ENCODE measurements at places on chromosomes 2 and 18. TPM values are rescaled to one million over a fixed set of nuclear protein-coding genes. Genes with fewer than 3 reads are reported as not detected.
A peak's percentile ranks its signal among the peaks of the same experiment; 100 is the strongest.

The SLC40A1 gene
- not detected for total RNA-seq

The DUSP2 gene
- total RNA-seq: 10.1 TPM

The IFT172 gene
- 15.9 TPM for total RNA-seq

The RFTN2 gene
- total RNA-seq: 2.4 TPM

The LRP1B gene
- total RNA-seq: not detected

The GCG gene
- not detected for total RNA-seq

The ZNF385B gene
- 2.9 TPM for total RNA-seq

DNA sequence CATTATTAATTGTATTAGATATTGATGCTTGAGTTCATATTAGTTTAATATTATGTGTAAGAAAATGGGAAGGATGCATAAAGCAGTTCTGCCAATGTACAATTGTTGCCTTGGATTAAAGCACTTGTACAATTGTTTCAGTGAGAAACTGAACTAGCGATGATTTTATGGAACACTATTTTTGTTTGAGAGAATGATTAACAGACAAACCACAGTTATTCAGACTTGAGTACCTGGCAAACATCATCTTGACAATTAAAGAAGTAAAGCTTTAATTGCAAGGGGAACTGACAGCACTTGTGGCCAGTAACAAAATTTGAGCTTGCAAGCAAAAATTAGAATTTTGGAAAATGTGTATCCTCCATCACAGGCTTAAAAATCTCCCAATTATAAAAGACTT, 214.3 kb downstream of the RIT2 start:
- no peaks in the 10 kb centered on the region for H3K36me3 ChIP-seq
- no peak overlapping the region for H3K4me3 ChIP-seq
- no peaks in the 10 kb centered on the region for H3K4me1 ChIP-seq
- no peak overlapping the region for H3K27ac ChIP-seq
- DNase-seq: no peak
- H3K27me3 ChIP-seq: no peaks in the 10 kb centered on the region

GRCh38 chr2:70943205-70943871, 7.6 kb downstream of the ATP6V1B1 start:
- no peak overlapping the region for H3K27ac ChIP-seq
- no peak overlapping the region for H3K4me3 ChIP-seq
- DNase-seq: no peak
- no peaks in the 10 kb centered on the region for H3K36me3 ChIP-seq
- H3K27me3 ChIP-seq: peaks cover 51% of the 10 kb centered on the region

DNA sequence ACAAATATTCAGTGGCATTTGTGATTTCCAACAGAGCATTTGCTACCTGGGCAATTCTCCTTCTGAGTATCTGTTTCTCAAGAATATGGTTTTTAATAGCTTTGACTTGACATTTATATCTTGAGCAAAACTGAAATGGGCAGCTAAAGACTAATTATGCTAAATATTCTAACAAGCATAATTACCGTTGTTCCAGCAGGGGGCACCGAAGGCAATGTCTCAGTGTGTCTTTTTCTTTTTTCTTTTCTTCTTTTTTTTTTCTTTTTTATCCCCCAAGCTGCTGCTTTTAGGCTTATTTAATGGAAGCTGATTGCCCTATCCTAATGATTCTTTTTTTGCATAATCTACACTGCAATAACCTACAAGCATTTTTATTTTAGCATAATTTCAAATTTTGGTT, 138.9 kb upstream of the NABP1 start:
- DNase-seq: no peak
- H3K4me1 ChIP-seq: peaks cover 12% of the 10 kb centered on the region
- H3K27me3 ChIP-seq: no peaks in the 10 kb centered on the region
- no peak overlapping the region for H3K4me3 ChIP-seq
- no peaks in the 10 kb centered on the region for H3K36me3 ChIP-seq

DNA sequence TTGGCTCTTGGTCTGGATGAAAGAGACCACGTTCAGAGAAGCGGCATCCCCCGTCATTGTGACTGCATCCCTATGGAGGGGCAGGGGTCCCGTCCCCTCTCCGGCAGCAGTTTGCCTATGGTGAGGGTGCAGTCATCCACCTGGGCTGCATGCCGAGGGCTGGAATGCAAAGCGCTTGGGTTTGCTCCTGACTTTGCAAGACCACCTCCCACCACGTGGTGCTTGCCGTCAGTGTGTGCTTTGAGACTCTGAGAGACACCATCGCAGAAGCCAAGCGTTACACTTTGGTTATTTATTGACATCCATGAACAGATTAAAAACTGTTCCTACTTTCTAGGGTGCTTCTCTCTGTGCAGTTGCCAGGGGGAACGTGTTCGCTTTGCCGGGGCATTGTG, 59.5 kb downstream of the SH3RF3 start:
- no peaks in the 10 kb centered on the region for H3K36me3 ChIP-seq
- no peak for DNase-seq
- no peaks in the 10 kb centered on the region for H3K4me1 ChIP-seq
- H3K4me3 ChIP-seq: no peak overlapping the region

DNA sequence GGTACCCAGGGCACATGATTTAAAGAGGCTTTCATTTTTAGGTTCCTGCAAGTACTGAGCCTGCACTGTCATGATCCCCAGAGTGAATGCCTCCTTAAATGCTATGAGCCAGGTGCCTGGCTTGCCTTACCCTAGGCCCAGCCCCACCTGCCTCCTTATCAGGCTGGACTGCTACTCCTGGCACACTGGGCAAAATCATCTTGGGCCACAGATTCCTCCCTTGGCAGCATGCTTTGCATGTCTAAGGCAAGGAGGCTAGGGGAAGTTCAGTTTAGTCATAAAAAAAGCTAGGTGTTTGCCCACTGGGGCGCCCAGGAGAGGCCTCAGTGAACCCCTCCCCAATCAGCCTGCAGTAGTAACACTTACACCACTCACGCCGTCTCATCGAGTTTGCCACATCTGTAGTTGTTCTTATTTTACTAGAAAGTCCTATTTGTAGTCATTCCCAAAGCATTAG, 45.1 kb downstream of the LBH start:
- H3K4me1 ChIP-seq: no peaks in the 10 kb centered on the region
- no peak for DNase-seq
- H3K36me3 ChIP-seq: no peaks in the 10 kb centered on the region
- no peak overlapping the region for H3K27ac ChIP-seq
- no peak overlapping the region for H3K4me3 ChIP-seq

DNA sequence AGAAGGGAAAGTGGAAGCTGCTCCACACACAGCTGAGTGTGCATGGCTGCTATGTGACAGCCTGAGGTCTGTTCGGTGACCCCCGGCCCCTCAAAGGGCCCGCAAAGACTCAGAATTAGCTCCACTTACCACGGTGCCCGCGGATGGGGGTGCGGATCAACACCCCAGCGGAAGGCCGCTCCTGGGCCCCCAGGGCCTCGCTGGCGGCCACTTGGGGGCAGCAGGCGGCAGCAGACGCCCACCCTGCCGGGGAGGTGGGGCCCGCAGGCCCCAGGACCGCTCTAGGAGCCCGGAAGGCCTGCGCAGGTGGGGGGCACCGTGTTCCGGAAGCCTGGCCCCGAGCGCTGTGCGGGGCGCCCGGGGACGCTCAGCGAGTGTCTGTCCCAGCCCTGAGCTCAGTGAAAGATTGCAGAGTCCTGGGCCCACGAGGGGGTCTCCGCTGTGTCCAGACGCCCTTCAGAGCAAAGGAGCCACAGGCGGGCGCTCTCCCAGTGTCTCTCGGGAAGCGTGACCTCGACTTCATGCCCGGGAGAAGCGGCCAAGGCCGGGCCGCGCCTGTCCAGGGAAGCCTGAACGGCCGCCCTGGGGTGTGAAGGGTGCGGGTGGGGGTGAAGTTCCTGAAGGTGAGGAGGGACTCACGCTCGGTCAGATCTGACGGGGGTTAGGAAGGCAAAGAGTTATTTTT, 118.7 kb downstream of the VAPA start:
- no peaks in the 10 kb centered on the region for H3K36me3 ChIP-seq
- H3K4me3 ChIP-seq: peak overlapping the region; percentile 11
- H3K27me3 ChIP-seq: no peaks in the 10 kb centered on the region
- peaks cover 7% of the 10 kb centered on the region for H3K4me1 ChIP-seq
- peak; percentile 44 for DNase-seq

- H3K4me1 ChIP-seq: peaks cover 11% of the 10 kb centered on the region
- H3K27ac ChIP-seq: no peak overlapping the region
- DNase-seq: peak; percentile 51
- no peak overlapping the region for H3K4me3 ChIP-seq
Observed at GRCh38 chr2:221372159-221372884, 199.8 kb downstream of the EPHA4 start.

- no peak overlapping the region for H3K4me3 ChIP-seq
- H3K4me1 ChIP-seq: 0 out of 2 replicates have a peak, but pooled peaks cover 3% of the 10 kb centered on the region
- no peaks in the 10 kb centered on the region for H3K27me3 ChIP-seq
- no peak for DNase-seq
- no peak overlapping the region for H3K27ac ChIP-seq
Observed at GRCh38 chr18:74251297-74252038, 40.3 kb downstream of the CYB5A start.

DNA sequence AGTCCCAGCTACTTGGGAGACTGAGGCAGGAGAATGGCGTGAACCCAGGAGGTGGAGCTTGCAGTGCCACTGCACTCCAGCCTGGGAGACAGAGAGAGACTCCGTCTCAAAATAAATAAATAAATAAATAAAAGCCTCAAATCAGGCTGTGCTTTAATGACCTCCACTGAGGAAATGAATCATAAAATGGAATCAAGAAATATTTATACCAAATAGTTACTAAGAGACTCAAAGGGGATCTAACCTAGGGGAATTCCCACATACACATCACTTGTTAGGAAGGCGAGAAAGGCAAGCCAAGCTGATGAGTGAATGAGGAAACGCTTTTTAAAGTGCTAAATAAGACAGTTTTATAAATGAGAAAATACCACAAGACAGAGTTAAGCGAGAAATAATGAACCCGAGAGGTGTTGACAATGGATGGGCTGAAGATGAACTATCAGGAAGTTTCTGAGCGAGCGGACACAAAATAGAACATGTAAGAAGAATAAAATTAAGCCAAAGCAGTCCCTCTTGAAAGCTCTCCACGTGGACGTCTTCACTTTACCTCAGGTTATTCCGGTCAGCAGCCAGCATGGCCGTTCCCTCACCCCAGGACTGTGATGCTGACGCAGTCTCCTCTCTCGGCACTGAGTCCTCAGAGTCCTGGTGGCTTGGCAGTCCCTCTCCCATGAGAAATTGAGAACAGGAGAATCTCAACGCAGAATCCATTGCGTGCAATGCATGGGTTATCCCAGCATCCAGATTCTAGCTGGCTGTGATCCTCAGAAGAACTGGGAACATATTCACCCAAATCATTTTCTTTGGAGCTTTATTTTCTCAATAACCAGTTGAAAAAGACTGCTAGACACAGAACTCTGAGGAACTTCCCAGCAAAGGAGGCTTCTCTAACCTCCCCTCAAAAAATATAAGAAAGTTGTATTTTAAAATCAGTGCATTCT, 22.3 kb downstream of the PXDN start:
- H3K36me3 ChIP-seq: no peaks in the 10 kb centered on the region
- H3K27ac ChIP-seq: no peak overlapping the region
- H3K4me3 ChIP-seq: no peak overlapping the region
